ENCODE measurements at places on chromosomes 3 and 15. TPM values are rescaled to one million over a fixed set of nuclear protein-coding genes. Genes with fewer than 3 reads are reported as not detected.
A peak's percentile ranks its signal among the peaks of the same experiment; 100 is the strongest.

DNA sequence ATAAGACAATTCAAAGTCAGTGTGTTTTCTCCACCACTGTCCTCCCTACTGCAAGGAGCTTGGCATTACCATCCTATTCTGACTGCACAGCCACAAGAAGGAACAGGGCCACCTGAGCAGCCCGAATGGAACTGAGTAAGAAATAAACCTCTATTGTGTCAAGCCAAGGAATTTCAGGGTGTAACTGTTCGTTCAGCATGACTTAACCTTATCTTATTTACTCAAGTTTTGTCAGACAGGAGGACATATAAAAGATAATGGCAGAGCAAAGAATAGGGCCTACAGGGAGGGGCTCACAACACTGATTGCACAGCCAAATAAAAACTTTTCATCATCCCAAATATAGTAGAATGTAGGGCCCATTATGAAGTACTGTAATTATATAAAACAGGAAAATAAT is 236.1 kb downstream of the NEK10 start:
- no peaks in the 10 kb centered on the region for H3K4me1 ChIP-seq
- H3K36me3 ChIP-seq: no peaks in the 10 kb centered on the region
- DNase-seq: no peak
- no peak overlapping the region for H3K4me3 ChIP-seq
- no peaks in the 10 kb centered on the region for H3K27me3 ChIP-seq
- H3K27ac ChIP-seq: no peak overlapping the region

GRCh38 chr3:182683453-182683852 is 109.9 kb upstream of the ATP11B start:
- H3K4me3 ChIP-seq: peak overlapping the region; percentile 56
- no peak overlapping the region for H3K27ac ChIP-seq
- H3K36me3 ChIP-seq: no peaks in the 10 kb centered on the region
- peak; percentile 66 for DNase-seq
- no peaks in the 10 kb centered on the region for H3K4me1 ChIP-seq

GRCh38 chr3:21356402-21356801 is 394.6 kb downstream of the ZNF385D start:
- no peaks in the 10 kb centered on the region for H3K27me3 ChIP-seq
- no peak overlapping the region for H3K27ac ChIP-seq
- no peaks in the 10 kb centered on the region for H3K4me1 ChIP-seq
- no peak for DNase-seq
- no peaks in the 10 kb centered on the region for H3K36me3 ChIP-seq

DNA sequence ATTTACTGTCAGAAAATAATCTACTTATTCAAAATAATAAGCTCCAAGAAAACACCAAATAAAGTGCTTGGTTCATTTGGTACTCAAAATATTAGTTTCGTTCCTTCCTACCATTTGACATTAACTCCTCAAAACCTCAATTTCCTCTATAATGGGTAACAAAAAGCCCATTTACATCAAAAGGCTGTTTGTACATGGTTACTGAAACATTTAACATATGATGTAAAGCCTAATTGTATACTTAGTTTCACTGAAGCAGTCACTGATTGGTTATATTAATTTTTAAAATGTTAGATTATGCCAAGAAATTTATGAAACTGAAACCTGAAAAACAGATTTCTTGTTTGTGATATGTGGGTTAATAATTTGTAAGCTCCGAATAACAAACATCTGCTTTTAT is 14.7 kb downstream of the XRN1 start:
- H3K27ac ChIP-seq: no peak overlapping the region
- peaks cover 33% of the 10 kb centered on the region for H3K4me1 ChIP-seq
- DNase-seq: no peak
- no peaks in the 10 kb centered on the region for H3K27me3 ChIP-seq
- H3K4me3 ChIP-seq: no peak overlapping the region

DNA sequence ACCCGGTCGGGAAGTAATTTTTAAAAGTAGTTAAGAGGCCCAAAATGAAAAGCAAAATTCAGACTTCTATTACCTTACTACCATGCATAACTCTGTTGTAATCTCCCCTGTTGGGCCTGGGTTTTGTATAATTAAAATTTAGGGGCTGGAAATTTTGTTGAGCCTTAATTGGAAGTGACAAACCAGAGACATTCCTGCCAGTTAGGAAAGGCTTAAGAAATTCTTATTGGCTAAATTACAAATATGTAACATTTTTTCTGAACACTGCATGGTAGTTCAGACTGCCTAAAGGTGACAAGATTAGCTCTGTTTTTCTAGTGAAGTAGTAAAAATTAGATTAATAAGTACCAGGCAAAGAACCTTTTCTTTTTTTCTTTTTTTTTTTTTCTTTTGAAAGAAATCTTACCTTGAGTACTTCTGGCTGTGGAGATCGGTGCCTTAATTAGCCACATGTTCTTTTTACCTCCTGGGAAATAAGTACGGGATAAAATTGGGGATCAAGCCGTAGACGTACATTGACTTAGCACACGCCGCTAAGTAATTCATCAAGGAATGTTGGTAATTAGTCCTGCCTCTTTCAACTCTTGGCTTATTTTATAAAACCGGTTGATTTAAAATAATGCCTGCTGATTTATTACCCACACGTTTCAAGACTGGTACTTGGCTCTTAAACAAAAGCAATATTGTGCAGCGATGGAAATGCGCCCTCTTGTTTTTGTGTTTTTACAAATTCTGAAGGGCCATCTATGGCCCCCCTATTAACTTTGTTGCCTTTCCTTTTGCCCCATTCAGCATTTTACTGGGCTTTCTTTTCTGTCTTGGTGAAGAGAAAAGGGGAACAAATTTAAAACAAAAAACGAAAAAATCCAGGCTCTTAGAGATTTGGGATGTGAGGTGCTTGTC is 111.2 kb upstream of the SAMMSON start:
- H3K4me1 ChIP-seq: no peaks in the 10 kb centered on the region
- H3K27ac ChIP-seq: no peak overlapping the region
- no peak overlapping the region for H3K4me3 ChIP-seq
- no peak for DNase-seq

DNA sequence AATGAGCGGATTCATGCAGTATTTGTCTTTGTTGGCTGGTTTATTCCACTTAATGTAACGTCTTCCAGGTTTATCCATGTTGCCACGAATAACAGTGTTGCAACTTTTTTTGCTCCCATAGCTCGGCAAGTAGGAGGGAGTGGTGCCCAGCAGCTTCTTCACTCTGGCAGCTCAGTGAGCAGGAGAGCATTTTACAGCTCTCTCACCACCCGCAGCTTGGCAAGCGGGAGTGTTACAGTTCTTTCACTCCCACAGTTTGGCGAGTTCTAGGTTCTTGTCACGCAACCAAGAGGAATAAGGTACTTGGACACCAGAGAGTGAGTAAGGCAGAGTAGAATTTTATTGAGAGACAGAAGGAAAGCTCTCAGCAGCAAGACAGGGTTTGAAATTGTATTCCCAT is 935.2 kb downstream of the TBL1XR1 start:
- H3K36me3 ChIP-seq: no peaks in the 10 kb centered on the region
- no peak for DNase-seq
- no peak overlapping the region for H3K4me3 ChIP-seq

DNA sequence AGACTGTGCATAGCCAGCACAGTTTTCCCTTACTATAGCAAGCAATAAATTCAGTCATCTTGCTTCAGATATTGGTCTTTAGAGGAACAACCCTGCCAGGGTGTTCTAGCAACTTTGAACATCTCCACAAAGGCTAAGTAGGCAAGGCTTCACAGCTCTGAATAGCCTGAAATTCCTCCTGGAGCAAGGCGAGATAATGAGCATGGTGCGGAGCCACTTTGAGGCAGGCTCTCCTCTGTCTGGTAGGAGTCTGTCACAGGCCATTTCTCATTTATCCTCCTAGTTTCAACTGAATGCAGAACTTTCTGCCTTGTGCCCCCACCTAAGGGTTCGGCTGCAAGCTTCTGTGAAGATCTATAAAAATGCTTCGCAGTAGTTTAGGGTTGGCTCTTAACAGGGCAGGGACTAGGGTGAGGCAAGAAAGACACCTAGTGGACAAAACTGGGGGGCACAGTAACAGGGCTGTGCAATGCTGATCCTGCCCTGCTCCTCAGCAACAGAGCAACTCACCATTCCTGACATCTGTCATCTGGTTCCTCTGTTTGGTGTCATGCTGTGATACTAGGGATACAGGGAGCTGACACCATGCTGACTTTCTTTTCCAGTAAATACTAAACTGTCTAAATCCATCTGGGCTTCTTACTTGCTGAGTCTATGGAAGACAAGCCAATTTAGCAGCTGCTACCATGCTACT is 16.6 kb upstream of the EHHADH start:
- no peaks in the 10 kb centered on the region for H3K4me1 ChIP-seq
- no peaks in the 10 kb centered on the region for H3K27me3 ChIP-seq
- no peak overlapping the region for H3K4me3 ChIP-seq
- no peaks in the 10 kb centered on the region for H3K36me3 ChIP-seq
- no peak for DNase-seq

DNA sequence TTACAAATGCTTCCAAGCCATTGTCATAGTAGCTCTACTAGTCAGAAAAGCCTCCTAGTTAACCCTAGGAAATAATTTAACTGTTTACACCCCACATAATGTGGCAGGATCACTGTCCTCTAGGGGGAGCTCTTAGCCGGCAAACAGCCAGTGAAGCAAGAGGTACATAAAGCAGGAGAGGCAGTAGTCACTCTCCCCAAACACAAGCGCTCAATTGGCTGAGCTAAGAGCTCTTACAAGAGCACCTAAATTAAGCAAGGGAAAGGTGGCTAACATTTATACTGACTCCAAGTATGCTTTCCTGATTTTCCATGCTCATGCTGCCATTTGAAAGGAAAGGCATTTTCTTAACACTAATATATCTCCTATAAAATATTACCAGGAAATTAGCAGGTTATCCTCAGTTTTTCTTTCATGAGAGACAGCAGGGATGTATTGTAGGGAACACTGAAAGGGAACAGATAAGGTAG is 37.6 kb downstream of the NCEH1 start:
- H3K27me3 ChIP-seq: no peaks in the 10 kb centered on the region
- no peak overlapping the region for H3K4me3 ChIP-seq
- H3K4me1 ChIP-seq: no peaks in the 10 kb centered on the region

DNA sequence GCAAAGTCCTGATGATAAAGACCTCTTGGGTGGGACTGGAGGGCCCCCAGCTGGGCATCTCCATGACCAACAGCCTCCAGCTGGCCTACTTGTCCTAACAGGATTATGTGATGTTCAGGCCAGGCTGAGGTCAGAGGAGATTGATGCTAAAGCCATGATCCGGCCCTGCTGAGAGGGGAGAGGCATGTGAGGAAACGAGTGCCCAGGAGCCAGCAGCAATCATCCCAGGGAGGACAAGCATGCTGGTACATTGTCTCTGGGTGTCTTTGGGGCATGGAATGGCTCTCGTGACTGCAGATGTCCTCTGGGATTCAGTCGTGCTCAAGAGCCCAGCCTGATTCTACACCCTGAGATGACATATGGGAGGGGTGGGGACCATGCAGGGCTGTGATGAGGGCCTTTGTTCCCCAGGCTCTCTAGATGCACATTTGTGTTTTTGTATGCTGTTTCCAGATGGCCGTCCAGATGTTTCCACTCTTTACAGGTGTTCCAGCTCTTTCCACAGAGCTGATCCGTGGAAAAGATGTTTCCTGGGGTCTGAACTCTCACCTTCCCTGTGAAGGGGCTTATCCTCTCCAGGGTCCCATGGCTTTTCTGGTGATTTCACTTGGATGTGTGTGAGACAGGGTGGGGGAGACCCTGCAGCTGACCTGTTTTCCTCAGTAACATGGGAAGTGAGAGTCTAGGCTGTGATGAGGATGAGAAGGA is 20.2 kb downstream of the SLC24A1 start:
- no peaks in the 10 kb centered on the region for H3K27me3 ChIP-seq
- H3K4me1 ChIP-seq: no peaks in the 10 kb centered on the region
- no peak overlapping the region for H3K27ac ChIP-seq
- no peak overlapping the region for H3K4me3 ChIP-seq
- no peaks in the 10 kb centered on the region for H3K36me3 ChIP-seq

DNA sequence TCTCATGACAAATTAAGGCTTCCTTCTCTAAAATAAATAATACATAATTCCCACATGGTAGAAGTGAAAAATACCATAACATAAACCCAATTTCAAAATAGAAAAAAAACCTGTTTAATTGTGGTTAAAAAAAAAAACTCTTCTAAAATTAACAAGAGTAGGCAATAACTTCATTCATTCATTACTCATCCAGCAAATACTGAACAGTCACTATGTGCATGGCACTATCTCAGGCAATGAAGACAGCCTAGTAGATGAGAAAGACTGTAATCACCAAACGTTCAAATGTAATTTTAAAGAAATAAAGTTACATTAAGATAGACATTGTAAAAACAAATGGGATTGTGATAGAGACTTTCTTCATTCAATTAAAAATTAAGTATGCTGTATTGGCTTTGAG is 43.4 kb downstream of the TFDP2 start:
- H3K27ac ChIP-seq: no peak overlapping the region
- H3K36me3 ChIP-seq: no peaks in the 10 kb centered on the region
- DNase-seq: no peak
- H3K4me3 ChIP-seq: no peak overlapping the region
- H3K27me3 ChIP-seq: no peaks in the 10 kb centered on the region

The CCDC13 gene
- total RNA-seq: 1.6 TPM

The EPHA3 gene
- total RNA-seq: 1.5 TPM

The RCCD1 gene
- 4.8 TPM for total RNA-seq

The STXBP5L gene
- not detected for total RNA-seq

The GRAMD2A gene
- not detected for total RNA-seq

The SLC6A1 gene
- total RNA-seq: 14.5 TPM

The PP2D1 gene
- not detected for total RNA-seq
